ENCODE measurements at places on chromosomes 2 and 18.

GRCh38 chr2:169112841-169113240 lies 43.5 kb downstream of the DHRS9 start:
- no peak for DNase-seq

DNA sequence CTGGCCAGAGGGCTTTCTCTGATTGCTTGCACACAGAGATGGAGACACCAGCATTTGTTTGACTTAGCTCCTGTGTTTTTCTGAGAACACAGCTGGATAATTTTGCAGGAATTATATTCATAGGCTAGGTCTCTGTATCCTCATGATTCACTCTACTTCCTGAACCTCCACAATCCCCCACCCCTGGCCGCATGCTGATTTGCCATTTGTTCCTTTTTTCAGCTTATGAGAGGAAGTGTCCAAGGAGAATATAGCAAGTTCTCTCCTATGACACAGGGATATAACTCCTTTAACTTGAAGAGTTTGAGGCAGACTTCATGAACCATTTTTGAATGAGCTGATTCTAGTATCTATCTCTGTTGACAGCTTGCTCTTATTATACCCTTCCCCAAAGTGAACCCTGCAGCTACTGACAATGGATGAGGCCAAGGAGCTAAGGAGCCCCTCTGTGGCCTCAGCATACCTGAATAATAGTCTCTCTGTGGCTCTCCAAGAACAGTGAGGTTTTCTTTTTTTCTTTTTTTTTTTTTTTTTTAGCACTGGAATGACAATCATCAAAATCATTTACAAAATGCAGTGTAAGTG lies 15.4 kb downstream of the CAVIN2 start:
- DNase-seq, result no peak

GRCh38 chr2:128550389-128550788 lies 231.7 kb upstream of the HS6ST1 start:
- no peak for DNase-seq

GRCh38 chr2:114864901-114865300 lies 422.5 kb downstream of the DPP10 start:
- no peak for DNase-seq

DNA sequence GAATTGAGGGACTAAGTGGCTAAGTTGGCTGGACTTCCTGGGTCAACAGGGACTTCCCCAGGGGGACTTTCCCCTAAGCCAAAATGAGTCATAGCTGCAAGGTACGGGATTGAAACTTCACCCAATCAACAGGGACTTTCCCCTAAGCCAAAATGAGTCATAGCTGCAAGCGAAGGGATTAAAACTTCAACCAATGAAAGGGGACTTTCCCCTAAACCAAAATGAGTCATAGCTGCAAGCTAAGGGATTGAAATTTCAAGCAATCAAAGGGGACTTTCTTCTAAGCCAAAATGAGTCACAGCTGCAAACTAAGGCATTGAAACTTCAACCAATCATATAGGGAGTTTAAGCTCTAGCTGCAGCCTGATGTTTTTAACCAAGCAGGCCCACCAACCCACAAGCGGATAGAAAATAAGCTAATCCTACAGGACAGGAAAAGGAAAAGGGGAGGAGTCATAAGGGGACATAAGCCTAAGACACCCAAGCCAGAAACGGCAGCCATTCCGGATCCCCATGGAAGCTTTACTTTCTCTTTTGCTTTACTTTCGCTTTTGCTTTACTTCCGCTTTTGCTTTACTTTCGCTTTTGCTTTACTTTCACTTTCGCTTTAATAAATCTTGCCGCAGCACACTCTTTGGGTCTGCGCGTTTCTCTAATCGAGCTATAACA lies 1375.4 kb upstream of the CELF4 start:
- peak; percentile 37 for DNase-seq

DNA sequence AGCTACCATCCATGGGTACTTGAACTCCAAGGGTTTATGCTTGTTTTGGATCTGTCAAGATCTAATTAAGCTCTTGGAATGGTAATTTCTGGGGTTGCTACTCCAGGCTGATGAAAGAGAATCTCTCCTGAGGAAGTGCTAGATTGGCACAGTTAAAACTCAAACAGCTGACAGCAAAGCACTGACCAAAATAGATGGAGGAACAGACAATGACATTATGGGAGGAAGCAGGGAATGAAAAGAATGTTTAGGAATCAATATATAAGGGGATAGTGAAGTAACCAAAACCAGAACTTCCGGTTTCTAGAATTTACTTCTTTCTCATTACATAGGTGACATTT lies 6.3 kb downstream of the THUMPD2 start:
- no peak for DNase-seq
